ENCODE measurements at places on chromosomes 7 and 10. TPM values are rescaled to one million over a fixed set of nuclear protein-coding genes. Genes with fewer than 3 reads are reported as not detected.

- no peak overlapping the region for H3K4me3 ChIP-seq
- no peak for DNase-seq
- no peaks in the 10 kb centered on the region for H3K36me3 ChIP-seq
Observed at GRCh38 chr10:112217386-112218035, 33.9 kb upstream of the GPAM start.

DNA sequence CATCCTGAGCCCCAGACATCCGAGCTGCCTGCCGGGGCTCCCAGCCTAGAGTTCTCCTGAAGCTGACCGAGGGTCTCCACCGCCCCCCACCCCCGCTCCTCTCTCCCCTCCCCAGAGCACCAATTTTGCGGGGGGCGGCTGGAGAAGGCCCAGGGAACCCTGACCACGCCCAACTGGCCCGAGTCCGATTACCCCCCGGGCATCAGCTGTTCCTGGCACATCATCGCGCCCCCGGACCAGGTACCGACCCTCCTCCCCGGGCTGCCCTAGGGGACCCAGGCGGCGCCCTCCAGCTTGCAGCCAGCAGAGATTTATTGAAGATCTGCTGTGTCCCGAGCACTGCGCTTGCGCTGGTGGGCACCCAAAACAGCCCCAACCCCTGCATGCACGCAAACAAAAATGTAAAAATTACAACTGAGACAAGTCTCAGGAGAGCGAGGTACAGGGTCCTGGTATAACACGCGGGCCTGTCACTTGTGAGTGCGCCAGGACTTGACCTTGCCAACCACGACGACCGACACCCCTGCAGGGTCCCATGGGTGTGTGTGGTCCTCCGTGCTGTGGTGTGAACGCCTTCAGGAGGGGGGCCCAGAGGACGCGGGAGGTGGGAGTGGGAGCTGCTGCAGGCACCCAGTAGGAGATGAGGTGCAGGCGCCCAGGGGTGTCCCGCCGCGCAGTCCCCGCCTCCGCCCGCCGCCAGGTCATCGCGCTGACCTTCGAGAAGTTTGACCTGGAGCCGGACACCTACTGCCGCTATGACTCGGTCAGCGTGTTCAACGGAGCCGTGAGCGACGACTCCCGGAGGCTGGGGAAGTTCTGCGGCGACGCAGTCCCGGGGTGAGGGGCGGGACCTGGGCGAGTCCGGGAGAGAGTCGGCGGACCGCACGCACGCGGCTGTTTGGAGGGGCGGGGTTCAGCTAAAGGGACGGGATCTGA is 3.1 kb downstream of the PCOLCE start:
- H3K4me3 ChIP-seq, result peak overlapping the region; percentile 58
- H3K36me3 ChIP-seq, result no peaks in the 10 kb centered on the region
- no peaks in the 10 kb centered on the region for H3K27me3 ChIP-seq
- DNase-seq, result peak; percentile 37
- H3K4me1 ChIP-seq, result peaks cover 21% of the 10 kb centered on the region

DNA sequence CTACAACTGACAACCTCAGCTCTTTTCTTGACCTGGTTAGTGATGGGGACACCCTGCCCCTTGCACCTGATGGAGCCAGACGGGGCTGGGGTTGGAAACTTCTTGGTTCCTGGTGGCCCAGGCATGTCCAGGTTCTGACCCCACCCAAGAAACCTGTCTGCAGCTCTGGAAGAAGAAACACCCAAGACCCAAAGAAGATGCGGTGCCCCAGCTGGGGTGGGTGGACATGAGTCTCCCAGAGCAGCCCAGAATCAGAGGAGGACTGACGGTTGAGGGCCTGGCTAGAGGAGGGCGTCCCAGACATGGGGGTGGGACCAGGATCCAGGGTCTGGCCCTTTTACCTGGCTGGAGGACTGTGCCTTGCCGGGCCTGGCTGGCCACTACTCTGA is 202.4 kb downstream of the GLRX3 start:
- H3K27ac ChIP-seq, result no peak overlapping the region
- no peaks in the 10 kb centered on the region for H3K36me3 ChIP-seq
- H3K4me3 ChIP-seq, result no peak overlapping the region
- no peaks in the 10 kb centered on the region for H3K27me3 ChIP-seq
- no peak for DNase-seq

GRCh38 chr7:121480566-121481335 is 84.6 kb upstream of the FAM3C start:
- no peaks in the 10 kb centered on the region for H3K4me1 ChIP-seq
- no peaks in the 10 kb centered on the region for H3K36me3 ChIP-seq
- H3K27me3 ChIP-seq, result no peaks in the 10 kb centered on the region
- DNase-seq, result no peak
- no peak overlapping the region for H3K27ac ChIP-seq
- H3K4me3 ChIP-seq, result no peak overlapping the region

- H3K4me1 ChIP-seq, result no peaks in the 10 kb centered on the region
- no peak for DNase-seq
- no peak overlapping the region for H3K27ac ChIP-seq
- H3K4me3 ChIP-seq, result no peak overlapping the region
- no peaks in the 10 kb centered on the region for H3K36me3 ChIP-seq
Observed at GRCh38 chr7:30572212-30572841, 22.4 kb upstream of the GARS1 start.

DNA sequence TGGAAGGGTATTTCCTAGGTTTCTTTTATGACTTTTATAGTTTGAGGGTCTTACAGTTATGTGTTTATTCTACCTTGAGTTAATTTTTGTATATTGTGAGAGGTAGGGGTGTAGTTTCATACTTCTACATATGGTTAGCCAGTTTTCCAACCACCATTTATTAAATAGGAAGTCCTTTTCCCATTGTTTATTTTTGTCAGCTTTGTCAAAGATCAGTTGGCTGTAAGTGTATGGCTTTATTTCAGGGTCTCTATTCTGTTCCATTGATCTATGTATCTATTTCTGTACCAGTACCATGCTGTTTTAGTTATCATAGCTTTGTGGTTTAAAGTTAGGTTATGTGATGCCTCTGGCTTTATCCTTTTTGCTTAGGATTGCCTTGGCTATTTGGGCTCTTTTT is 71.9 kb upstream of the CC2D2B start:
- no peak overlapping the region for H3K27ac ChIP-seq
- no peaks in the 10 kb centered on the region for H3K27me3 ChIP-seq
- H3K4me3 ChIP-seq, result no peak overlapping the region
- no peak for DNase-seq

DNA sequence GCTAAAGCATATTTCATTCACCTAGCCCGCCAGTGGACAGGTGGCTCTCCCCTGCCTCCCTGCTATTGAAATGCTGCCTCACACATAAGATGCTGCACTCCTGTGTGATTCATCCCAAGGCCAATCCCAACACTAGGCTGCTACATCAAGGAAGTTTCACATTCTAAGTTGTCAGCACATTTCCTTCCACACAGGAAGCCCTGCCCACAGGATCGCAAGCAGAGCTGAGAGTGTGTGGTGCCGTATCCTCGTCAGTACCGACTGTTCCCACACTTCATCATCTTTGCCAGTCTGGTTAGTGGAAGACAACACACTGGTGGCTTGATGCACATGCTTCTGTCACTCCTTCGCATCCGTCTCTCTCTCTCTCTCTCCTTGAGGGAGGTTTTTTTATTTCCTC is 194.3 kb upstream of the PPP2R2D start:
- no peak for DNase-seq
- no peak overlapping the region for H3K4me3 ChIP-seq
- no peak overlapping the region for H3K27ac ChIP-seq
- H3K27me3 ChIP-seq, result no peaks in the 10 kb centered on the region
- H3K36me3 ChIP-seq, result no peaks in the 10 kb centered on the region

- no peaks in the 10 kb centered on the region for H3K4me1 ChIP-seq
- H3K4me3 ChIP-seq, result no peak overlapping the region
- H3K36me3 ChIP-seq, result no peaks in the 10 kb centered on the region
- H3K27ac ChIP-seq, result no peak overlapping the region
Observed at GRCh38 chr10:69438536-69439349, 12.5 kb upstream of the TSPAN15 start.

- H3K4me3 ChIP-seq, result no peak overlapping the region
- DNase-seq, result no peak
- H3K36me3 ChIP-seq, result no peaks in the 10 kb centered on the region
- peaks cover 2% of the 10 kb centered on the region for H3K27me3 ChIP-seq
- H3K4me1 ChIP-seq, result peaks cover 8% of the 10 kb centered on the region
Observed at GRCh38 chr10:110544958-110545537, 22.4 kb upstream of the SMC3 start.

The DKK1 gene
- total RNA-seq, result not detected

The LIPJ gene
- 0.32 TPM for total RNA-seq

The LAMB4 gene
- total RNA-seq, result not detected

The HGF gene
- total RNA-seq, result not detected

The DPYSL4 gene
- 1.8 TPM for total RNA-seq

The UNC5B gene
- total RNA-seq, result not detected

The CLDN12 gene
- total RNA-seq, result 5.7 TPM

Data from CD4-positive, alpha-beta memory T cell (primary cell).